ENCODE measurements at places on chromosomes 7 and 10. TPM values are rescaled to one million over a fixed set of nuclear protein-coding genes. Genes with fewer than 3 reads are reported as not detected.

The ITGA8 gene
- total RNA-seq, result not detected

The EPO gene
- not detected for total RNA-seq

The GIMAP1 gene
- total RNA-seq, result not detected

The GTF2IRD2 gene
- 1.7 TPM for total RNA-seq

The SPDYE2B gene
- total RNA-seq, result not detected

The FGF8 gene
- total RNA-seq, result not detected

The LIPJ gene
- total RNA-seq, result not detected

The COL26A1 gene
- not detected for total RNA-seq

The PRKG1 gene
- not detected for total RNA-seq

The PCLO gene
- 0.38 TPM for total RNA-seq

The PRKAR2B gene
- not detected for total RNA-seq

The BRI3 gene
- 239 TPM for total RNA-seq

The PVRIG gene
- total RNA-seq, result not detected

The MRM2 gene
- total RNA-seq, result 46.6 TPM

The RAB19 gene
- total RNA-seq, result 5.3 TPM

The TEX36 gene
- not detected for total RNA-seq

The CCDC186 gene
- total RNA-seq, result 9.8 TPM

The CDK5 gene
- 43.6 TPM for total RNA-seq

The ATOH7 gene
- total RNA-seq, result not detected

The SUN3 gene
- total RNA-seq, result not detected

The SPAG6 gene
- not detected for total RNA-seq

The GSDME gene
- total RNA-seq, result not detected

The SLC13A1 gene
- not detected for total RNA-seq

The CRTAC1 gene
- total RNA-seq, result not detected

All from HT-29 (cell line).